ENCODE measurements at places on chromosomes 12 and 14.

GRCh38 chr12:70241845-70242244 lies 1.4 kb upstream of the CNOT2 start:
- no peak for DNase-seq

DNA sequence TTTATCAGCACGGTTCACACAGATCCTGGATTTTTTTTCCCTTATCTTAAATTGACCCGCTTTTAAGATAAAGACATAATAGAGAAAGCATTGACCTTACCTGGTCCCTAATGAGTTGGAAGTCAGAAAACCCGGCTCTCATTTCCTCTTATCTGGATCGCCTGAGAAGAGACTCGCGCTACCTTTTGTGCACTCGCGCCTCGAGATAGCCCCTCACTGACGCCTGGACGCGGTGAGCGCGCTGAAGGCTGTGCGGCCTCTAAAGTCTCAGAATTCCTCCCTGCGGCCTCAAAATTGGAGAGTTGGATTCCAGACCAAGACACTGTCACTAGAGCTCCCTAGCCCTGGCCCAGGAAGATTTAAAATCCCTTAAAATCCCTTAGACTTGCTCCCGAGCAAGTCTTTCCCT lies 7.0 kb downstream of the NKX2-1 start:
- DNase-seq = no peak

DNA sequence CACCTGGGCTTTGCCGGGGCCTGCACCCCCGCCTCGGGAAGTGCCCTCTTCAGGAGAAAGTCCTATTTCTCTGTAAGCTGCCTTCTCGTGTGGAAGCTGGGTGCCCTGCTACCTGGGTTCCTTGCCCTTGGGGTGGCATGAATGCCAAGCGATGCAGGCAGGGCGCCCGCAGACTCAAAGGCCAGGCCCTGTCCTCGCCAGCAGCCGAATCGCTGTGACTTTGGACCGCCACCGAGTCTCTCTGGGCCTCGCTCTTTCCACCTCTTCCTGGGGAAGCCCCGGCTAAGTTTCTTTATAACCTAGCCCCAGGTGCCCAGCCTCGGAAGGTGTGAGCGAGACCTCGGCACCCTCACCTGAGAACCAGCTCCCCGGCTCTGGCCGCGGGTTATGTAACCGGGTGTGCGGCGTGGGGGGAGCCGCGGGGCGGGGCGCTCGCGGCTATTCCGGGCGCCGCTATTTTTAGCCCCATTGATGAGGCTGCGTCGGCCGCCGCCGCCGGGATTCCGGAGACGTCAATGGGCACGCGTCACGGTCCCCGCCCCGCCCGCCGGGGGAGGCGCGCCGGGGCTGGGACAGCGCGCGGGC lies 14.6 kb upstream of the NR4A1 start:
- DNase-seq = peak; percentile 85

DNA sequence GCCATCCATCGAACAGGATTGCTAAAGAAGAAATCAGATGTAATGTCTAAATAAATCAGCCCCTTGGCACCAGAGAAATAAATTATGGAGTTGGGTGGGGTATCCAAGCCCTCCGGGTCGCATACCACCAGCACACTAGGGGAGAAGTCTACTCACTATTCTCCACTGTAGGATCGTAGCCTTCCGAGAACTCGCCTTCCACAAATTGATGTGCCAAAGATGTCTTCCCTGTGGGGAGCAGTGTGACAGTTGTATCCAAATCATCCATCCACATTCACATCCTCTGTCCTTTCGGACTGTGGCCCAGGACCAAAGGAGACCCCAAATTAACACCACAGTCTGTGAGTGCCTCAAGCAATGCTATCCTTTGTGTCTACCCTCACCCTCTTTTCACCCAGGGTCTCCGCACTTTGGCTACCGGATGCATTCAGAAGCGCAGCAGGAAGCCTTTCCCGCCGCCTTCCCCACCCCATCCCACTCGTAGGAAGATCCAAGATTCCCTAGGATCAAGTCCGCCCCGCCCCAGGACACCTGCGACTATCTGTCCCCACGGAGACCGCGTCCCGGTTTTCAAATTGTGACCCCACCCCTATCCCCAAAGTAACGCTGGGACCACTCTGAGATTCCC lies 786 bp downstream of the RHEBL1 start:
- DNase-seq = no peak

DNA sequence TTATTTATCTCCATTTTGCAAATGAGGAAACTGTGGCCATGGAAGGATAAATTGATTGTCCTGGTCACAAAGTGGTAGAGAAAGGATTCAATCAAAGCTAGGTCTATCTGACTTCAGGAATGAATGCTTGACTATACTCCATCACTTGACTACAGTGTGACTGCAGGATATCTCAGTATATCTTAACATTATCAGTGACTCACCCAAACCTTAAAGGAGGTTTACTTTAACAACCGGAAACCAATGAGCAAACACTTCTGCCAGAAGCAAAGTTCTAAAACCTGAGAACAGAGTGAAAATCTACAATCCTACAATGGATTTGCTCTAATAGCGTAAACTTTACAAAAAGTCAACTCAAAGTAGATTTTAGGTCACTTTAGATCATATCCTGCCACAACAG lies 277.0 kb downstream of the CEP128 start:
- peak; percentile 69 for DNase-seq

DNA sequence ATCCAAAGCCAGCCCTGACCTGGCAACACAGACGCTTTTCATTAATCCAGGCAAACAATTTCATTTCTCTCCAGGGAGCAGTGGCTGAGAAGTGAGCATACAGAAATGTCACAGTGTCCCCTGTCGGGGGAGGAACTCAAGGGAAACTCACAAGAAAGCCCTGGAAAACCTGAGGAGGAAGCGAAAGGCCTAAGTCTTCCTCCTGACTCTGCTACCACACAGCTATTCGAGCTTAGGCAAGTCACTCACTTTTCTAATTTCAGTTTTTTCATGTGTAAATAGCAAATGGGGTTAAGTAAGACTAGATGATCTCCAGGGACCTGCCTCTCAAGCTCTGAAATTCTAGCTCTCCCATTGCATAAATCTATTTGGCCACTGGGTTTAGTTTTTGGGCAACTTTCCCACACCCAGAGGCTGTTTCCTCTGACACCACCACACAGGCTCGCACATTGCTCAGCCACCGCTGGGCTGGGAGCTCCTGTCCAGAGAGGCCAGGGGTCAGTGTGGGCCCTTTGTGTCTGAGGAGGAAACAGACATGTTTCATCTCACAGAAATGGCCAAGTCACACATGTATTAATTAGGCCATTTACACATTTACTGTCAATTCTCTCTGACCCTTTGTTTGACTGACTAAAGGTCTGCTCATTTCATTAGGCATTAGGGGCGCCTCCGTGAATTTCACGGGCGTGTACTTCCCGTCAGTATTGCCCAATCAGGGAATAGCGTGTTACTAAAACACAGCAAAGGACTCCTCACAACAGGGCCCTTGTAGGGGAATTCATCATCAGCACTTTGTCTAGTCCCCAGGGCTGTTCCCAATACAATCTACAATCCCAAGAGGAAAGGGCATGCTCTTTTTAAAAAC lies 9.8 kb upstream of the PNMA1 start:
- DNase-seq = peak; percentile 99

- no peak for DNase-seq
Observed at GRCh38 chr14:92340071-92340470, 17.1 kb downstream of the SLC24A4 start.

- DNase-seq = no peak
Observed at GRCh38 chr14:93033983-93034670, 81.6 kb downstream of the ITPK1 start.
